ENCODE measurements at places on chromosomes 1 and 21.

- DNase-seq: no peak
Observed at GRCh38 chr1:84615790-84616189, 41.5 kb upstream of the CTBS start.

DNA sequence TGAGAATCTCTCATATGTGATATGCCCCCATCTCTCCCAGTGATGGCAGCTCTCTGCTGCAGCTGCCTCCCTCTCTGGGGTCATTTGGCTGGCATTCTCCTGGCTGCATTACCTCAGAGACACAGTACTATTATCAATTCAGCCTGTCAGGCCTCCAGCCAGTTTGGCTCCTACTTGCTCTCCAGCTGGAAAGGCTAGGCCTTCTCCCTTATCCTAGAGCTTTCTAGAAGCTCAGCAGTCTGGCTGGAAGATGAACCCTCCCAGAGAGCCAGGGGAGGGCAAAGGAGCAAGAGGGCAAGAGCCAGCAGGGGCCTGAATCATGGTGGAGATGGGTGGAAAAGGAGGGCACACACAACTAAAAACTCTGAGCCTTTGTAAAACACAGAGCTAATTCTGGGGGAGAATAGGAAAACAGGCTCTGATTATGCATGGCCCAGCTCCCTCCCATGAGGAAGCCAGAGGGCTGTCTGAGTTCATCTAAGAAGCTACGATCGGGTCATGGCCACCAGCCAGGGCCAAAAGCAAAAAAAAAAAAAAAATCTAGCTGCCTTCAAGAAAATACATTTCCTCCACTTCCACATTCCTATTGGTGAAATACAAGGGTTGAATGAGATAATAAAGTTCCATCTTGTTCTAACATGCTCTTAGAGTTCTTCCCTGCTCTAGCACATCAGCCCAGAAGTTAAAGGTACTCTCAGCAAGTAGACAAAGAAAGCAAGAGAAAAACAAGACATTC, 8.8 kb downstream of the LAMB3 start:
- DNase-seq: no peak

DNA sequence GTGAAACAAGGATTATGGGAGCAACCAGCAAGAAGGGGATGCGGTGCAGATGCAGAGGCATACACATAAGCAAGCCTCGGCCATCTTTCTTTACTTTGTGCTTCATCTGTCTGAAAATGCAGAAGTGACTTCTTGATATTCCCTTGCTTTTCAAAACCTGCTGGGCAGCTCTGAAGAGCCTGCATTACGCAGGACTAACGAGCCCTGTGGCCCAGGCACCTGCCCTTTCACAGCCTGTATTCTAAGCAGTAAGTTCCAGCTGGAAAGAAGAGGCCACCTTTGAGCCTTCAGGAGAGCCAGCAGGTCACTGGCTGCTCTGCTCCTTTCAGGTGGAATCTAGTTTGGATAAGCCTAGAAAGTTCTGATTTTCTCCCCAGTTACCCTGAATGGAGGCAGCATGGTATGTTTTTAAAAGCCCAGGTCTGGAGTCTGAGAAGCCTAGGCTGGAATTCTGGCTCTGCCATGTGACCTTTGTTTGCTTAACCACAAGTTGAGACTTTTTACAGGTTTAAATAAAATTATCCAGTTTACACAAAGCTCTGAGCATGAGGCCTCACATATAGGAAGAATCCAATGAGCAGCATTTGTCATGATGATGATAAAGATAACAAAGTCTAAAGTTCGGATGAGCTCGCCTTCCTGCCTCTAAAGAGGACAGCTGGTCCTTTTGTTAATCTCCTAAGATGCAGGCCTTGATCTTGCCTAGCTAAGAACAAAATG, 122.9 kb downstream of the UBR4 start:
- DNase-seq: no peak

GRCh38 chr1:84763912-84764680, 73.8 kb upstream of the SSX2IP start:
- no peak for DNase-seq

DNA sequence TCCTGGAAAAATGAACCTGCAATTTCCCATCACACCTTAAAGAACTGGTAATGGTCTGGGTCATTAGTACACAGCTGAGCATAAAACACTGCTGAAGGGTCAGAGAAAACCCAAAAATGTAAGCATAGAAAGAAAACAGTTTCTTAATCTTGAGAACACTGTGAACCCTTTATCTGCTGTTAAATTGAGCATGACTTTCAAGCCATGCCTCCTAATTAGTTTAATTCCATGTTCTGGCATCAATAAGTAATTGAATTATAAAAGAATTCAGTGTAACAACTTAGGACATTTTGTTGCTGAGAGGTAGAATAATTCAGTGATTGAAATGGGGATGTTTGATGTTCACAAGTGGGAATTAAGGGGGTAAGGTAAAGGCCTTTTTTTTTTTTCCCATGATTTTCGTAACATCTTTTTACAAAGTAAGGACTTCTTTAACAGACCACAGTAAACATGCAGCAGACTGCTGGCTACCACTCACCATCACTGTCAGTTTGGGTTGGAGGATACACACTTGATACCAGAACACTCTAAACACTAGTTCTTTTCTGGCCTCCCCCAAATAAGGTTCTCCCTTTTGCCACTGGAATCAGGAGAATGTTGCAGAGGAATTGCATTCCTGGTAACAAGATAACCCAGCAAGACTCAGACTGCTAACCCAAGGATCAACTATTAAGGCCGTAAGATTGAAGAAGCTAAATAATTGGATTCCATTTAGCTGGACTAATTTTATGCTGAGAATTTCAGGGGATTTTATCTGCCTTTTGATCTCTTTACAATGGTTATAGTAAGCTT, 3.0 kb downstream of the RWDD3 start:
- DNase-seq: no peak

GRCh38 chr1:43611950-43612349, 38.0 kb upstream of the KDM4A start:
- DNase-seq: no peak

- DNase-seq: peak; percentile 92
Observed at GRCh38 chr1:228463559-228464455, 23.4 kb upstream of the RNF187 start.

- DNase-seq: no peak
Observed at GRCh38 chr21:39353295-39353694, 4.4 kb upstream of the HMGN1 start.

DNA sequence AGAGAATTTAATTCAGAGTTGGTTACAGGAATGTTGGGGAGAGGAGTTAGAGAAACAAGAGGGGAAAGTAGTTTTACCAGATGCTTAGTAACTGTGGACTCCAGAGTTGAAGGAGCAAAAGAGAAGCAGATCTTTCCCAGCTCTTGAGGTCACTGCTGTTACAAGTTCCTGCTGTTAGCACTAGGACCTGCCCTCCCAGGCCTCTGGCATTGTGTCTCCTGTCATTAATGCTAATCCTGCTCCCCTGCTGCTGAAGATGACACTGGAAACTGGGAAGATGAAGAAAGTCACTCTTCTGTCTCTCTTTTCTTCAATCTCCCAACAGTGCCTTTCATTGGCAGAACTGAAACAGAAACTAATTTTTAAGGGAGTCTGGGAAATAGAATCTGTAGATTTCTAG, 845.6 kb downstream of the ADGRL2 start:
- no peak for DNase-seq

- no peak for DNase-seq
Observed at GRCh38 chr1:155321639-155322503, 1.2 kb downstream of the RUSC1 start.

DNA sequence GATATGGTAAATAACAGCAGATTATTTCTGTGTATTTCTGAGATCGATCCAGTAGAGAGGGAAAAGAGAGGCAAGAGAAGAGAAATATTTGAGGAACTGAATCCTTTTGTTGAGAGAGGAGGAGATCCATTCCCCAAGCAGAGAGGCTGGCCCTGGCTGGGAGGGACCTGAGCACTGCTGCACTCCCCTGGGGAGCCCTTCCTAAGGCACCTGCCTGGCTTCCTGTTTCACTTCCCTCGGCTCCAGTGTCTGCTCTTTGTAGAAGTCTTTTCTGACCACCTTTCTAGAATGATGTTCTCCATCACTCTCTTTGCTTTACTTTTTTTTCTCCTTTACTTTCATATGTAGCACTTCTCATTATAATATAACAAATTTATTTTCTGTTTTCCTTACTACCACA, 42.3 kb upstream of the SLC6A9 start:
- no peak for DNase-seq

DNA sequence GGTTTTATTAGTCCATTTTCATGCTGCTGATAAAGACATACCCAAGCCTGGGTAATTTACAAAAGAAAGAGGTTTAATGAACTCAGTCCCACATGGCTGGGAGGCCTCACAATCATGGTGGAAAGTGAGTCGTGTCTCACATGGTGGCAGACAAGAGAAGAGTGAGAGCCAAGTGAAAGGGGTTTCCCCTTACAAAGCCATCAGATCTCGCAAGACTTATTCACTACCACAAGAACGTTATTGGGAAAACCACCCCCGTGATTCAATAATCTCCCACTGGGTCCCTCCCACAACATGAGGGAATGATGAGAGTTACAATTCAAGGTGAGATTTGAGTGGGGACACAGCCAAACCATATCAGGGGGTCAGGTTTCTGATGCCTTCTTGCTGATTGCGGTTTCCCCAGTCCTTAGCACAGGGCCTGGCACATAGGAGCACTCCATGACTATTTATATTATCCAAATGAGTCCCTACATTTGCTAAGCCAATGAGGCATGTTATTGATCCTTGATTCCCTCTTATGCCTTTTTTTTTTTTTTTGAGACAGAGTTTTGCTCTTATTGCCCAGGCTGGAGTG, 35.3 kb upstream of the PAXBP1 start:
- DNase-seq: no peak

- DNase-seq: no peak
Observed at GRCh38 chr1:30295674-30296073, 427.7 kb downstream of the MATN1 start.

GRCh38 chr1:173063171-173063570, 12.4 kb upstream of the TNFSF18 start:
- DNase-seq: no peak

DNA sequence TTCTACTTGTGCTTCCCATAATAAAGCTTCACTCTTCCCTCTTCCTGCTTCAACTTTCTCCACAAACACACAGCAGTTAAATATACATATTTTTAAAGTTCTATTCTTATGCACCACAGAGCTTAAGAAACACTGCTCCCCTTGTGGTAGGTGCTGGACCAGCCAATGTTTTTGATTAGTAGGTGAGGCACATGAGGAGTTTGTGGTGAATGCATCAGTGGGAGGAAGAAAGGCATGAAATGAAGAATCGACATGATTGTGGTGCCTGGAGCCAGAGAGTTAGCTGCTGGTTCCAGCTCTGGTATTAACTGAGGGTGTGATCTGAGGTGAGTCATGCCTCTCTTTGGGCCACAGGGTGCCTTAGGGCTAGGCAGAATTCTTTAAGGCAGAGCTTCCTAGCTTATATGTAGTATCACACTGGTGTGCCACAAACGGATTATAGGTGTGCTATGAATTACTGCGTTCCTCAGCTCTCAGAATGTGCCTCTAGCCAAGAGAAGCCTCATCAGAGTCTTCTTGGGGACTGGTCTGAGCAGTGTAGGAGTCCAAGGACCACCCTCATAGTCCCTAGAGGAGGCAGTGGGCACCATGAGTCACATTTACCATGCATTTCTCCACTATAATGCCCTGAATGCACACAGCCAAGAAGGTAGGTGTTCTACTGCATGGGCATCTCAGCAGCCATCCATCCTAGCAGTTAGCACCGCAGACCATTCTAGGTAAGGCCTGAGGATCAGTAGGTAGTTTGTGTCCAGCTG, 97.4 kb upstream of the SGIP1 start:
- peak; percentile 82 for DNase-seq

DNA sequence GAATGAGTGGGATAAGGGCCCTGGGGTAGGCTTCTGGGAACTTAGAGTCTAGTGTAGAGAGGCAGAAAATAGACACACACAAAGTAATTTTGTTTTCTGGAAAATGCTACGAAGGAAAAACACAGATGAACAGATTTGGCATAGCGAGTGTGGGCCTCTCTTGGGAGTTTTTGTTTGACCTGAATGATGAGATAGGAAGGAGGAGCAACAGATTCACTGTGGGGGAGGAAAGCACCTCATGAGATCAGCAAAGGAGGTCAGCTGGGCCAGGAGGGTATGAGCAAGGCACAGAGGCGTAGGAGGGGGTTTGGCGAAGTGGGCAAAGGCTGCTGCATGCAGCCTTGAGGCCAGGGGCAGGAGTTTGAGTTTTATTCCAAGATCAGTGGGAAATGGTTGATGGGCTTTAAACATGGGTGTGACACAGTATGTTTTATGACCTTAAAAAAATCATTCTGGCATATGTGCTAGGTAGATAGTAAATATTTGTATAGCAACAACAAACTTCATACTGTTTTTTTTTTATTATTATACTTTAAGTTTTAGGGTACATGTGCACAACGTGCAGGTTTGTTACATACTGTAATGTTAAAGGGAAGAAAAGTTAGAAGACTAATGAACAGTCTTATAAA, 57.9 kb downstream of the FGGY start:
- DNase-seq: no peak

DNA sequence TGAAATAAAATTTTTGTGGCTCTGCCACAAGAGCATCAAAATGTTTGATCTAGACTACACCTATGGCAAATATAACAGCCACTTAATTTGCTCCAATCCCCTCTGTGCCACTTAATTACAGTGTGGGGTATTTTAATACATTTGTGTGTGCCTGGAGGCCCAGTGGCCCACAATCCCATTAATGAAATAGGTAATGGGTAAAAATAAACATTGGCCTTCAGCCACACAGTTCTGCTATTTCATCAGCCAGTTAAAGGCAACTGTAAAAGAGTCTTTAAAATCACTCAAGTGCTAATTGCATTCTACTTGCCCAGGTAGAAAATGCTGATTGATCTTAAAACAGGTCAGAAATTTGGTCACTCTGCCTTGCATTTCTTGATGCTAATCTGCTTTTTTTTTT, 151.6 kb upstream of the UBE2U start:
- DNase-seq: no peak

DNA sequence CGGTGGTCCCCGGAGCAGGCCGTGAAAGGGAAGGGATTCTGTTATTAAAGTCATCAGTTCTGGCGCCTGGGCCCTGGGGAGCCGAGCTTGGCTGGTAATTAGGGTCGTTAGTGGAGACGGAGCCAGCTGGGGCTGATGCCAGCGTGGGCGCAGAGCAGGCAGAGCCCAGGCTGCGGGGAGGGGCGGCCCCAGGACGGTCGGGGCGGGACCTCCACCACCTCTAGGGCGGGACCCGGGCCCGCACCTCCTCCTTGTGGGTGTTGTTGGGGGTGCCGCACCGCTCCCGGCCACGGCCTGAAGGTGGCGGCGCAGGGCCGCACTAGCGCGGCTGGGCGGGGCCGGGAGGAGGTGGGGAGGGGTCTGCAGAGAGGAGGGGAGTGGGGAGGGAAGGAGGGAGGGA, 470.6 kb downstream of the PTPRU start:
- DNase-seq: no peak

GRCh38 chr1:172775606-172776005, 116.7 kb downstream of the FASLG start:
- no peak for DNase-seq
